NCI-H1694 treated with DMSO at 0.1 percent for 48 hours (cell line): ENCODE measurements at places on chromosomes 16 and 17.

GRCh38 chr17:36894925-36895324 is 42.4 kb upstream of the LHX1 start:
- no peak for DNase-seq

DNA sequence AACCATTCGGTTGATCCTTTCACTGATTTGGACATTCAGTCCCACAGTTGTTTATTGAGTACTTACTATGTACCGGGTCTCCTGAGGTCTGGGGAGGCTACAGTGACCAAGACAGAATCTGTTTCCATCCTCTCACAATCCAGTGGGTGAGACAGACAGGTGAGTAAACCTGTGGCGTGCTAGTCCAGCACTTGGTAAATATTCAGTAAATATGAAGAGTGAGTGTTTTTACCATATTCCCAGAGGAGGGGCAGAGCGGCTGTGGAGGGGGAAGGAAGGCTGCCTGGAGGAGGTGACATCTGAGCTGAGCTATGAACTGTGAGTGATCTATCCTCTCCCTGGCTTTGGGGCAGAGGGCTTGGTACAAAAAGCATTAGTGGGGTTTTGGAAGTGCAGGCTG is 31.4 kb downstream of the CCR7 start:
- no peak for DNase-seq

- no peak for DNase-seq
These were observed 92.5 kb downstream of the IRF8 start for GRCh38 chr16:85991425-85991824.

GRCh38 chr17:68456339-68457167 is 743 bp downstream of the WIPI1 start:
- DNase-seq, result peak; percentile 23

GRCh38 chr17:77445760-77446532 is 305.2 kb downstream of the SEC14L1 start:
- DNase-seq, result no peak

DNA sequence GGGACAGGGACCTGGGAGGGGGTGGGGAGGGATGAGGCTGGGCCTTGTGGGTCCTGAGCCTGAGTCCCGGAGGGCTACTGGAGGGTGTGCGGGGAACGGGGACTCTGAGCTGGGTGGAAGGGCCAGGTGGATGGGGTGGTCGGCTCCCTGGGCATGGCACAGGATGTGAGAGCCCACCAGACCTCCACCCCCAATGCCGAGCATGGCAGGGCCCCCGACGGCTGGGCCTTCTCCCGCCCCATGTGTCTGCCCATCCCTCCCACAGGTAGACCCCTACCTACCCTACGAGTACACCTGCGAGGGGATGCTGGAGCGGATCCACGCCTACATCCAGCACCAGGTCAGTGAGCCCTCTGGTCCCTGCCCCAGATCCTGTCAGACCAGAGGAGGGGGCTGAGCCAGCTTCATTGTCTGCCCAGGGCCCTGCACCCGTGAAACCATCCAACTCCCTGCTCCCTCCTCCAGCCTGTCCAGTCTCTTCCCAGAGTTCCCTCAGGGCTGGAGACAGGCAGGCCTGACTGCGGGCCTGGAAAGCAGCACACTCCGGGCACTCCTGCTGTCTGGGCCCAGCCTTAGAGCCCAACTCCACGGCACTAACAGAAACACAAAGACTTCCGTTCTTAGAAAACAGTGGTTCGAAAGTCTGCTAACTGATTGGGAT is 78.0 kb downstream of the MGAT5B start:
- no peak for DNase-seq

DNA sequence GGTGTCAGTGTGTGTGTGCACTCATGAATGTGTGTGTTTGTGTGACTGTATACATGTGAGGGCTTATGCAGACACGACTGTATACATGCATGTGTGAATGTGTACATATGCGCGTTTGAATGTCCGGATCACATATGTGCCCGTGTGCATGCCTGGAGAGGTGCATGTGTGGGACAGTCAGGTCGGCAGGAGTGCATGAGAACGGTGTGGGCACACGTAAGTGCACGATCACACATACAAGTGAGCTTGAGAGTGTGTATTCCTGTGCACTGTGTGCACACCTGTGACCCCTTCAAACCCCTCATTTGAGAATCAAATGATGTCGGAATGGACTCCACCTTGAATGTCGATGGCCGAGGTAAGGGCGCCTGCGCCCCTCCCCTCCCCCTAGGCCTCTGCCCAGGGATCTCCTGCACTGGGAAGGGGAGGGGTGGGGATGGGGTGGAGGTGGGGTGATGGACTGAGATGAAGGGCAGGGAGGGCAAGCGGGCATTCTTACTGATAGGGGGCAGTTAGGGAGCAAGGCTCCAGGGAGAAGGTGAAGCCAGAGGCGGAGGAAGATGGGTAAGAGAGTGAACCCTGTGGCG is 601 bp upstream of the NGFR start:
- no peak for DNase-seq

DNA sequence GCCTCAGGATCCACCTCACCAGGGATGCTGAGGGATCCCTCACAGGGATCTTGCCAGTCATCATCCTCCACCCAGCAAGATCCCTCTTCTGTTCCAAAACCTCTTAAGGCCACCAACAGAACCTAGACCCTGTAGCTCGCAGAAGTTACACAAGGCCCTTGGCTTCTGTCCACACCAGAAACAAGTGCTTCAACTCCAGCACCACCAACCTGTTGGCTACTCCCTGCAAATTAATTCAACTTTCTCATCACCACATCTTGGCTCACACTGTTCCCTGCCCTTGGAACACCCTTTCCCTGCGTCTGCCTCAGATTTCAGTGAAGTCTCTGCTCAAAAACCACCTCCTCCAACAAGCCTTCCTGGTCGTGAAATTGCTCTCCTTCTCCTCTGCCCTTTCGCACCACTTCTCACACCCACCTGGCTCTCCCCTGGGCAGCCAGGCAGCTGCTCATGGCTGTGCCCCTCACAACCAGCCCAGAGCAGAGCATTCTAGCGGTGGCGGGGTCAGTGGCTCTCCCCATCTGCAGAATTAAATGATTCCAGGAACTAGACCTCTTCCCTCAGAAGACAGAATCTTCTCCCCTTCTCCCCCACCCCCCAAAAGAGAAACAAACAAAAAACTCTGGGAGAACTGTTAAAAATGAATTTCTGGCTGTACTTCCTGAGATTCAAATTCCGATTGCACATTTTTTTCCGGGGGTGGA is 1.8 kb downstream of the PLLP start:
- DNase-seq, result no peak

GRCh38 chr17:17748179-17748578 is 66.9 kb downstream of the RAI1 start:
- DNase-seq, result no peak

- no peak for DNase-seq
These were observed 9.0 kb downstream of the VPS9D1 start for GRCh38 chr16:89711601-89712273.
